A549 treated with GW870086 at 1 μM for 4 hours (cell line): ENCODE measurements at places on chromosomes 7 and 10. TPM values are rescaled to one million over a fixed set of nuclear protein-coding genes. Genes with fewer than 3 reads are reported as not detected.

Gene MRLN
- not detected in 5 replicates for total RNA-seq

Gene IFRD1
- total RNA-seq = 25.6 to 33.5 TPM (median 31.7 TPM) in 5 replicates

Gene LLCFC1
- not detected in 5 replicates for total RNA-seq

Gene TACR2
- total RNA-seq = 0.07 to 0.18 TPM (median 0.13 TPM) in 4 of 5 replicates, not detected in the other

Gene PPP1R9A
- 2.1 to 4.0 TPM (median 3.8 TPM) in 5 replicates for total RNA-seq

Gene ELFN1
- 0.22 to 0.38 TPM (median 0.38 TPM) in 5 replicates for total RNA-seq

Gene BHLHA15
- total RNA-seq = 0.33 to 0.94 TPM (median 0.54 TPM) in 5 replicates

Gene TAS2R3
- 0.14 TPM in 1 of 5 replicates, not detected in the others for total RNA-seq

Gene DMBT1
- total RNA-seq = 0.18 to 0.23 TPM (median 0.19 TPM) in 5 replicates

Gene CCDC126
- 2.2 to 3.9 TPM (median 3.6 TPM) in 5 replicates for total RNA-seq

Gene TAS2R4
- 0.12 to 0.17 TPM (median 0.13 TPM) in 4 of 5 replicates, not detected in the other for total RNA-seq

Gene SPAM1
- total RNA-seq = not detected in 5 replicates

Gene STEAP1
- total RNA-seq = 13.4 to 16.3 TPM (median 15.9 TPM) in 5 replicates

Gene NANOS1
- 2.4 to 4.0 TPM (median 3.5 TPM) in 5 replicates for total RNA-seq

Gene LRIT1
- total RNA-seq = not detected in 5 replicates

Gene OR2A42
- total RNA-seq = not detected in 5 replicates

Gene FXYD4
- not detected in 5 replicates for total RNA-seq

Gene CALCR
- total RNA-seq = not detected in 5 replicates

Gene CCDC146
- 0.48 to 0.80 TPM (median 0.64 TPM) in 5 replicates for total RNA-seq

Gene HKDC1
- total RNA-seq = 10.1 to 16.1 TPM (median 11.6 TPM) in 5 replicates

Gene FAS
- total RNA-seq = 31.2 to 35.7 TPM (median 33.5 TPM) in 5 replicates

Gene CTAGE6
- not detected in 5 replicates for total RNA-seq

Gene CACUL1
- 10.3 to 15.8 TPM (median 14.2 TPM) in 5 replicates for total RNA-seq

Gene SAMD9L
- total RNA-seq = 0.54 to 1.2 TPM (median 0.81 TPM) in 5 replicates

Gene UNCX
- not detected in 5 replicates for total RNA-seq

Gene OR6V1
- total RNA-seq = not detected in 5 replicates
